Hippocampal formation (tissue), 2 donors: ENCODE measurements at places on chromosomes 5 and 9.
A peak's percentile ranks its signal among the peaks of the same experiment; 100 is the strongest.

DNA sequence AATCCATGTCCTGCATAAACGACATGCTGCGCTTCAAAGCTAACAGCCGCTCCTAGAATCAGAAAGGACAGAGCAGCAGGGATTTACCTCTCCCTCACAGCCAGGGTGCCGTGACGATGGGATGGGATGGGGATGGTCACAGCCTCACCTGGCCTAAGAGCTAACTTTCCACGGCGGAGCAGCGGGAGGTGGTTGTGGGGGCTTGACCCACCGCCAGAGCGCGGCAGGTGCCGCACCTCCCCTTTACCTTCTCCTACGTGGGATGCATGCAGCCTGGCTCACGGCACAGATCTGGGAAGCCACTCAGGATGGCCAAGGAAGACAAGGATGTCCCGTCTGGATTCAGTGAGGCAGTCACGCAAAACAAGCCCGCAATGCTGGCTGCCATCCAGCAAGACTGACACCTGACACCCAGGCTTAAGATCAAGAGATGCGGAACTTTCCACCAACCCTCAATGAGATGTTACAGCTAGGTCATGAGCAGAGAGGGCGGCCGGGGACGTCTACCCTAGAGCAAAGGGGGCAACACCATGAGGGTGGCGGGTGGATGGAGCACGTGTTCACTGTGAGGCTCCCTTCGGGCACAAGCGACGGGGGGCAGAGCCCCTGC lies 5.8 kb downstream of the BRD9 start:
- DNase-seq: no peak

- peak; percentile 2 for DNase-seq
Measured at GRCh38 chr5:321230-321725, at the start of gene AHRR. TSS of gene AHRR (plus strand) at chr5:321714. CDS start at chr5:343903, 22,189 bp downstream.

GRCh38 chr9:33858423-33858822 lies 41.5 kb downstream of the UBE2R2 start:
- no peak for DNase-seq

DNA sequence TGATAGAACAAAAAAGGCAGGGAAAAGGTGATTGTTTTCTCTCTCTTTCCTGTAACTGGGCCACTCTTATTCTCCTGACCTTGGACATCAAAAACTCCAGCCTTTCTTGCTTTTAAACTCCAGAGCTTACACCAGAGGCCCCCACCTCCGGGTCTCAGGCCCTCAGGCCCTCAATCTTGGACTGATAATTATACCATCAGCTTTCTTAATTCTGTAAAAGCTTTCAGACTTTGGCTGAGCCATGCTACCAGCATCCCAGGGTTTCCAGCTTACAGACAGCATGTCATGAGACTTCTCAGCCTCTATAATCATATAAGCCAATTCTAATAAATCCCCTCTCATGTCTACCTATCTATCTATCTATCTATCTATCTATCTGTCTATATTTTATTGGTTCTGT lies 137.7 kb downstream of the SNX18 start:
- DNase-seq: no peak

- DNase-seq: no peak
Measured at GRCh38 chr5:87831499-87831898, 418.8 kb upstream of the CCNH start.
